Activated T-helper 1 cell treated with anti-CD3 and anti-CD28 coated beads, Interleukin-2, amount 50 U/mL, for 16 hours (primary cell): ENCODE measurements at places on chromosomes 7 and 10.

DNA sequence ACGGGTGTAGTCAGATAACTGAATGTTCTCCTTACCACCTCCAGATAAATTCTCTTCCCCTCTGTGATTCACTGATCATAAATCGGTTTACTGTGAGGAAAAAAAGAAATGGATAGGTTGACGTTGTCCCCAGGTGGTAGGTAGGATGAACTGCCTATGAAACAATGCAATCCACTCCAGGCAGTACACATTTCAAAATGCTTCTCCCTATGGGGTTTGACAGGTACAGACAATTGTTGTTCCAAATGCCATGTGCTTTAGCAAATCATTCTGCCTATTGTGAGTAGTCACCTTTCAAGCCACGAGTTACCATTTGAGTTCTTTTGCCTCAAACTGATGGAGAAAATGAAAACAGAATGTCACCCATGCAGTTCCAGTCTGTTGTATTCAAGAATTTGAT is 21.8 kb downstream of the VIM start:
- no peak for DNase-seq

- no peak for DNase-seq
Measured at GRCh38 chr7:56097700-56098099, 4.9 kb upstream of the PHKG1 start.

- DNase-seq: no peak
Measured at GRCh38 chr7:155746188-155746587, 66.1 kb downstream of the SHH start.

- no peak for DNase-seq
Measured at GRCh38 chr10:59138052-59138451, 38.4 kb upstream of the PHYHIPL start.

DNA sequence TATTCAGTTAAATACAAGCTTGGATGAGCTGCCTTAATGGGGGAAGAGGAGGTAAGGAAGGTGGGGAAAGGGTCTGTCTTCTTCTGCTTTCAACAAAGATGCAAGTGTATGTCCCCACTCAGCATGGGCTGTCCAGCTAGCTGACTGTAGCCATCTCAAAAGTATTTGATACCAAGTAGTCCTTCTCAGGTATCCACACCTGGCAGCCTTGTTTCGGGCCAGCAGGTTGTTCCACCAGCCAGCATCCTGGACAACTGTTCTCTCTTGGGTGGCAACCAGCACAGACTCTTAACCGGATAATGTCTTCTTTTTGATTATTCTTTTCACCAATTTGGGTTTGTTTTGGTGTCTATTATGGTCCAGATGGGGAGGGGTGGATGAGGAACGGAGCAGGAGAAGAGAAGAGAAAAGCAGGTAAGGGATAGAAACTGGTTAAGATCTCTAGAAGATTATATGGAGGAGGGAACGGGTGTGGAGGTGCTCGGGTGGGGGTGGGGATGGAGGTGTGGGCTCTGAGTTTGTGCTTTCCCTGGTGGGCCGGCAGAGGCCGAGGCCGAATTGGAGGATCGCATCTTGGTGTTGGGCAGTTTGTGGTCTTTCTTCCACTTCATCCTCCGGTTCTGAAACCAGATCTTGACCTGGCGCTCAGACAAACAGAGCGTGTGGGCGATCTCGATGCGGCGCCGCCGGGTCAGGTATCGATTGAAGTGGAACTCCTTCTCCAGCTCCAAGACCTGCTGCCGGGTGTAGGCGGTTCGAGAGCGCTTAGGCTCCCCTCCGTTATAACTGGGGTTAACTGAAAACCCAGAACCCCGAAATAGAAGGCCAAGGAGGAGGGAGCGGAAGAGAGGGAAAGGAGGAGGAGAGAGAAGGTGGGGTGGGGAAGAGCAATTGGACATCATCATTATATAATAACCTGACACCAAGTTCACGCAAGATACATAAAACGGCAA is 1.5 kb downstream of the HOXA4 start:
- no peak for DNase-seq

GRCh38 chr7:28674359-28674782 is 262.1 kb downstream of the CREB5 start:
- DNase-seq: no peak

DNA sequence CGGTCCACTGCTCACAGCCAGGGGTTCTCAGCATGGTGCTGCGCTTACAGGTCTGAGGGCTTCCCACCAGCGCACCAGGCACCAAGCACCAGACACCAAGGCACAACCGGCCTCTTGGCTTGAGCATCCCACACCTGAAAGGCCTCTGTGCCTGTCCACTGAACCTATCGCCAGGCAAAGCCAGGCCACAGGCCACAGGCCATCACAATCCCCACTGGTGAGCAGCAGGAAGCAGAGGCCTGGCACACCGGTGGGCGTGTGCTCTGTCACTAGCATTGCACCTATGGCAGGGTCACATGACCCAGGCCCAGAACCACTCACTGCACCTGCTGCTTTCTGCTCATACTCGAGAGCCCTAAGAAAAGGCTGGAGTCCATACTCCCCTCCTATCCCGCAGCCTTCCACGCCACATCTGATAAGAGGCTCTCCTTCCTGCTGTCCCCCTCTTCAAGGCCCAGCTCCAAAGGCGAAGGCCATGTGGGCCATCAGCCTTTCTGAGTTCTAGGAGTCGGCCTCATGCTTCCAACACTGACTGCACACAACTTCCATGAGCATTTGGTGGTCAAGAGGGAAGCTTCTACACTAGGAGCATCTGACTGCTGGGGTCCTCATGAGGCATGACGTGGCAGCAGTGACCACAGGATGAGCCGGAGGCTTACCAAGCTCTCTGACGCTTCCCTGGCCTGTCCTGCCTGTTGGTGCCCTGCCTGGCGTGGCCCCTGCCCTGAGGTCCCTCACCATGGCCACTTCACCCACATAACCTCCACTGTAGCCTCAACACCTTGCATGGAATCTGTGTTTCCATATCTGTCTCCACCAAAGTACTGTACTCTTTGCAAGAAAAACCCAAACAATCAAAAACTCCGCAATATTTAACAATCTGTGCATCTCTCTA is 166.3 kb downstream of the TNS3 start:
- no peak for DNase-seq

GRCh38 chr10:93876381-93876780 is 17.4 kb upstream of the SLC35G1 start:
- no peak for DNase-seq
